ENCODE measurements at places on chromosomes 12 and 14.

DNA sequence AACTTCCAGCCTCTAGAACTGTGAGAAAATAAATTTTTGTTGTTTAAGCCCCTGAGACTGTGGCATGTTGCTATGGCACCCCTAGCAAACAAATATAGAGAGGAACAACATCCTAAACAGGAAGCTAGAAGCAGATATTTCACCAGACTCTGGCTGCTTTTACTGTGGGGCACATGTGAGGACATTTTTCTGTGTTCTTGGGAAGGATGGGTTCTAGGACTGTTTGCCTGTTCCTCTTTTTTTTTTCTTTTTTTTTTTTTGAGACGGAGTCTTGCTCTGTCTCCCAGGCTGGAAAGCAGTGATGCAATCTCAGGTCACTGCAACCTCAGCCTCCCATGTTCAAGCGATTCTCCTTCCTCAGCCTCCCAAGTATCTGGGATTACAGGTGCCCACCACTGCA lies 4.2 kb upstream of the HRK start:
- no peak for DNase-seq

DNA sequence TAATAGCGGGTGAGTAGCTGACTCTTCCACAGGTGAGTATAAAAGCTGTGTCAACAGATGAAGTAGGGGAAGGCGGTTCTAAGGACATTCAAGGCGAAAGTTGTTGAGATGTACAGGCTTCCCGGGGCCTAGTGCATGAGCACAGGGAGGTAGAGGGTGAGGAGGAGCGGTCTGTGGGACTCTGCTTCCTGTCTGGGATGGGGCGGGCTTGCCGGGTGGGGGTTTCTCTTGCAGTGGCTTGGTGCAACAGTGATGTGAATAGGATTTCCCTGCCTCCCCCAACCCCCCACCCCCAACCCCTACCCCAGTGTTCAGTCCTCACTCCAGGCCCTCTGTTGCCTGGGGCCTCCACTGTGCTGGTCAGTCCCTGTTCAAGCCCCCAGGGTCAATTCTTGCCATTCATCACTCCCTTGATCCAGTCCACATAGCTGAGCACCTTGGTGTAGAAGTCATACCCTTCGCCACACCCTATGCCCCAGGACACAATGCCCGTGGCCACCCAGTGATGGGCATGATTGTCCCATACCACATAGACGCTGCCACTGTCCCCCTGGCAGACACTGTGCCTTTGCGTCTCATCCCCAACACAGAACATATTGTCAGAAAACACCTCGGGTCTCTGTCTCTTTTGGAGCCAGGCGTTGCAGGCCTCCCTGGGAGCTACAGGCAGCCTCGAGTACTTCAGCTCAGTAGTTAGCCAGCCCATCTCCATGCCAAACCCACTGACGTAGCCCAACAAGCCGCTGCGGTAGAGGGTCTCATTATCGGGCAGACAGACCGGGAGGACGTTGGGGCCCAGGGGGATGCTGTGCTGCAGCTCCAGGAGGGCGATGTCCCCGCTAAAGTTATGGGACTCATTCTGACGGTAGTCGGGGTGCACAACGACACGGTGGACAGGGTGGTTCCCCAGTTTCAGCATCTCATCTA lies 4.0 kb upstream of the C1R start:
- no peak for DNase-seq

DNA sequence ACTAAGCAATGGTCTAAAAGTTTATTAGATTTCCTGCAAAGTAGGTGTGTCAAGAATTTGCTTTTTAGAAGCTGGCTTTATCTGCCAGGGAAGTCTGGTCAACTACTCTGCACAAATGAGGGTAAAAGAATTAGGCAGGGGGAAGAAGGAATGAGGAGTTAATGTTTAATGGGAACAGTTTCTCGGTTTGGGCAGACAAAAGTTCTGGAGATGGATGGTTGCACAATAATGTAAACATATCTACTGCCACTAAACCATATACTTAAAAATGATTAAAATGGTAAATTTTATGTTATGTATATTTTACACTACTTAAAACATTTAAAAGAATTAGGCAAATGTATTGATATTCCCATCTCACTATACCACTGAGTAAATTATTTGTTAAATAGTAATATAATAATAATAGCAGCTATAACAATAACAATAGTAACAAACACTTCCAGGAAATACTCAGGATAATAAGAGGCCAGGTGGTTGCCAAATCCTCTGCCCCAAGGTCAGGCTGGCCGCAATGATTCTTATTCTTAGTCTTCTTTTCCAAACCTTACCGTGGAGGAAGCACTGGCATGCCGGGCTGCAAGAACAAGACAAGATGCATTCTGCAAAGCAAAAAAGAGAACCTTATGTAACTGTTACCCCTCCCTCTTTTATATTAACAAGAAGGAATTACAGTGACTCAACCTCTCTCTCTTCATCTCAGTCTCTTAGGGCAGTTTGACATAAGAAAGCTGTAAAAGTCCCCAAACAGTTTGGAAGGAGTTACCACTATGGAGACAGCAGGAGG lies 13.9 kb downstream of the CS start:
- DNase-seq: peak; percentile 33

GRCh38 chr12:39145175-39145999 lies 240.0 kb upstream of the CPNE8 start:
- DNase-seq: peak; percentile 20

DNA sequence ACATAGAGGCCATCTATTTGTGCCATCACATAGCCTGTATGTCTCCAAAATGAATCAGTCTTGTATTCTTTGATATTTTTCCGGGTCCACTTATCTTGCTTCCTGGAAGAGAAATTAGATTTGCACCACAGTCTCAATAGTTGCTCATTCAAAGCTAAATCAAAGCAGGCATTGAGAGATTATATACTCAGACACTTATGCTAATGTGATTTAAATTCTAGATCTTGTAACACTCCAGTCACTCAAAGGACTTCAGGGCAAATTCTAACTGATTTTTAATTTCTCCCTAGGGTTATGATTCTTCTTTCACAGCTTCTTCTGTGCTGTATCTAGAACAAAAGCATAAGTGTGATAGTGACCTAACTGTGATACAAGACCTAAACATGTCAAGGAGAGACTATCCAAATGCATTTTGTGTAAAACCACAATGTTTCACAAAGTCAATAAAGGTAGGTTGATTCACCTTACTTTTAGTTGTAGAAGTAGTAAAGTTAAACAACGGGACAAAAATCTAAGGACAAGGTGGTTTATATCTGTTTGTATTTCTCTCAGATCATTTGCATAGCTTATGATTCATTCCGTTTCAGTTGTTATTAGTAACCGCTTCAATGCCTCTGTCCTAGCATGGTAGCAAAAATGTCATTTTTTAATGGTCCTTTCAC lies 26.8 kb downstream of the PLBD1 start:
- no peak for DNase-seq

GRCh38 chr14:92998946-92999345 lies 76.0 kb downstream of the CHGA start:
- DNase-seq: no peak

GRCh38 chr14:68312884-68313610 lies 479.8 kb downstream of the ZFP36L1 start:
- DNase-seq: no peak

GRCh38 chr14:30330445-30330844 lies 228.5 kb upstream of the G2E3 start:
- peak; percentile 6 for DNase-seq

DNA sequence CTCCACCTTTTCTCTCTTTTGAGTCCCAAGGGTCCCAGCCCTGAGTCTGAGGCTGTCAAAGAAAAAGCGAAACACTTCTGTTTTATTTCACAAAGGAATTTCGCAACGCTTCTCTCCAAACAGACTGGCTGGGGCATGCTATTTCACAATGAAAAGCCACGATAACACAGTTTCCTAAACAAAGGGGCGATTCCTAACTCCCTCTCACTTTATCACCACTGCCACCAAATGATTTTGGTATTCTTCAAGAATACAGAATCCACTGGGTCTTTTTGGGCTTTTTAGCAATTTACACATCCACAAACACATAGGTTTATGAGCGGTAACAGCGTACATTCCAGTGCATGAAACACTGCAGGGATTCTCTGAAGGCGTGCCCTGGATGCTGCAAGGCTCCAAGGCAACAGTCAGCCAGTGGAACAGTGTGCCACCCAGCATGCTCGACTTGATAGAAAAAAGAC lies 161.2 kb downstream of the DAD1 start:
- DNase-seq: peak; percentile 89

DNA sequence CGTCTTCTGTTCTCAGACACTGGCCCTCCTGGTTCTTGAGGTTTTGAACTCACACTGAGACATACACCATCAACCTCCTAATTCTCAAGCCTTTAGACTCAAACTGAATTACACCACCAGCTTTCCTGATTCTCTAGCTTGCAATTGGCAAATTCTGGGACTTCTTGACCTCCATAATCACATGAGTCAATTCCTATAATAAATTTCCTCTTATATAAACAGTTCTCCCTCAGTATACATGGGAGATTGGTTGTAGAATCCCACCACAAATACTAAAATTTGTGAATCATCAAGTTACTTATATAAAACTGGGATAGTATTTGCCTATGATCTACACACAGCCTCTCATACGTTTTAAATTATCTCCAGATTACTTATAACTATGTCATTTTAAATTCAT lies 162.2 kb downstream of the DIO2 start:
- DNase-seq: no peak

All from amniotic epithelial cell (primary cell).